ENCODE measurements at places on chromosomes 12 and 14.

DNA sequence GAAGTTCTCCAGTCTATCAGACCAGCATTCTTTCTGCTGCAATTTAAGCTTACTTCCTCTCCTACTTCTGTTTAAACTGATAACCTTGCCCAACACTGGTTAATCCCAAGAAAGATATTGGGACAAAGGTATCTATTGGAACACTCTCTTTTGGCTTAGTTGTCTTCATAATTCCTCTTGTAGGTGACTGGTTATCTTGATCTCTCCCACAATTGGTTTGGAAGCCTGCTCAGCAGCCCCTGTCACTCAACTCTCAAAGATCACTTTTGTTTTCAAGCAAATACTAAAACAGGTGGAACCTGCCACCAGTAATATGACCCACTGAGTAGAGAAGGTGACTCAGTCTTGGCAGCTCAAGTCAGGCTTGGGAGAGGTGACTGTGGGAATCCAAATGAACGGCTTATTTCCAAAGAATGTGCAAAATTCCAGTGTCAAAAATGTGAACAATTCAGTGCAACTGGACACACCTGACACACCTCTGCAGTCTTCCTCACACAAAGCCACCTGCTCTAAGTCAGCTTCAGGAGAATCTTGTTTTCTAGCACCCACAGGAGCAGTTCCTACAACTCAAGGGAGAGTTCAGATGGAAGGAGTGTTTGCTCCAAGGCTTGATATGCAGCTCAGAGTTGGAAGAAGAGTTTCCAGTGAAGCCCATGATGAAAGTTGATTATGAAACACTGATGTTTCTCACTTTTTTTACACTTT, 83.2 kb upstream of the SLC38A2 start:
- DNase-seq = peak; percentile 65

DNA sequence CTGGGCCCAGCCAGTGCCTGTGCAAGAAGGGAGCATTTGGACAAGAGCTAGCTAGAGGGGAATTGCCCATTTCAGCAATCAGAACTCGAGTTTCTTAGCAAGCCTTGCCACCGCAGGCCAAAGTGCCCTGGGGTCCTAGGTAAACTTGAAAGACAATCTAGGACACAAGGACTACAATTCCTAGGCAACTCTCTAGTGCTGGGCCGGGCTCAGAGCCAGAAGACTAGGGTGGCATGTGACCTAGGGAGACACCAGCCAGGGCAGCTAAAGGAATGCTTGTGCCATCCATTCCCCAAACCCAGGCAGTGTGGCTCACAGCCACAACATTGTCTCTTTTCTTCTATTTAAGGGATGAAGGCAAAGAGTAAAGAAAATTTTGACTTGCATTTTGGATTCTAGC, 205.0 kb downstream of the BMP4 start:
- DNase-seq = no peak

DNA sequence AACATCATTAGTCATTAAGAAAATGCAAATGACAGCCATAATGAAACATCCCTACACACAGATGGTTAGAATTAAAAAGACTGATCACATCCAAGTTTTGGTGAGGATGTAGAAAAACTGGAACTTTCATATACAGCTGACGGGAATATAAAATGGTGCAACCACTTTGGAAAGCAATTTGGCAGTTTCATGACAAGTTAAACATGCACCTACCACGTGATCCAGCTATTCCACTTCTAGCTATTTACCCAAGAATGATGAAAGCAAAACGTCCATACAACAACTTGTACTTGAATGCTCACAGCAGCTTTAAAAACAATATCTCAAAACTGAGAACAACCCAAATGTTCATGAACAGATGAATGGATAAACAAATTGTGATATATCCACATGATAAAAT, 77.9 kb upstream of the AVPR1A start:
- DNase-seq = no peak

GRCh38 chr14:90375934-90376333, 20.9 kb upstream of the CALM1 start:
- no peak for DNase-seq

- no peak for DNase-seq
Observed at GRCh38 chr12:104643819-104644669, 187.3 kb downstream of the CHST11 start.

- DNase-seq = no peak
Observed at GRCh38 chr14:37116933-37117849, 55.2 kb downstream of the SLC25A21 start.

- no peak for DNase-seq
Observed at GRCh38 chr14:105400016-105400415, 1.7 kb downstream of the TEX22 start.

DNA sequence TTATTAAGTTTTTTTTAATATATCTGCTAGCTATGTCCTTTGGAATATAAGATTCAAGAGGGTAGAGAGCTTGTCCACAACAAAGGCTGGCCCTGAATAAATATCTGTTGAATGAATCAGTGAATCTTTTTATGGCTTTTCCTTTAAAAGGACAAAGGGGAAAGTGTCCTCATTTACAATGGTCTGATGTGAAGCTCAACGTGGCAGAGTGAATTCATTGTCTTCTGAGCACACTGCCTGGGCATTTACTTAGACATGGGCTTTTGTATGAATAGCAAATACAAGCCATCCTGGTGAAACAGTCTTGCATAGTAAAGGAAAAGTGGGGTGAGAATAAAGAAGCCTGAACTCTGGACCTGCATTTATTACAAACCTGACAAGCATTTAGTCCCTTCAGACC, 201.2 kb downstream of the NELL2 start:
- no peak for DNase-seq

DNA sequence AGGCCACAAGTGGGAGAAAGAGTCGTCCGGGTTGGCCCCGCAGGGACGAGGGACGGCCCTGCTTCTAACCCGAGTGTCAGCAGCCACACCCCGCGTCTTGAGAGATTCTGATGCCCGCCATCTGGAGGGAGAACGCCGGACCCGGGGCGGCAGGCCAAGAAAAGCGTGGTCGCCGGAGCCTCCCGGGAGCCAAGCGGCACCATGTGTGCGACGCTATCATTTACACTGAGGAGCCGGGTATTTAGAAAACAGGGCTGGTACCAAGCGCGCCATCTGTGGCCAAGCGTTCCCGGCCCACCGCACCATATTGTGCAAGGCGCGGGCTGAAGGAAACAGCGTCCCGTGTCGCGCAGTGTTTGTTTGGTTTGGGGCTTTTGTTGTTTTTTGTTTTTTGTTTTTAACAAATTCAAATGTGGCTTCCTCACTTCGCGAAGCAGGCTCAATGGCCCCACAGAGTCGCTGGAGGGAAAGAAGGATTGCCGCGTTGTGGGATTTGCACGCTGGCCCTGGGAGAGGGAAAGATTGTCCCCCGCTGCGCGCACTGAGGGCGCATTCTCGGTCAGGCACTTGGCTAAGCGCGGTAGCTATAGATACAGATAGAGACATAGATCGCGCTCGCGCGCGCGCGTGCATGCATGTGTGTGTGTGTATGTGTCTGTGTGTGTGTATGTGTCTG, 153.8 kb downstream of the BCL11B start:
- DNase-seq = peak; percentile 34

- DNase-seq = peak; percentile 39
Observed at GRCh38 chr12:83932011-83932410, 980.6 kb downstream of the SLC6A15 start.

DNA sequence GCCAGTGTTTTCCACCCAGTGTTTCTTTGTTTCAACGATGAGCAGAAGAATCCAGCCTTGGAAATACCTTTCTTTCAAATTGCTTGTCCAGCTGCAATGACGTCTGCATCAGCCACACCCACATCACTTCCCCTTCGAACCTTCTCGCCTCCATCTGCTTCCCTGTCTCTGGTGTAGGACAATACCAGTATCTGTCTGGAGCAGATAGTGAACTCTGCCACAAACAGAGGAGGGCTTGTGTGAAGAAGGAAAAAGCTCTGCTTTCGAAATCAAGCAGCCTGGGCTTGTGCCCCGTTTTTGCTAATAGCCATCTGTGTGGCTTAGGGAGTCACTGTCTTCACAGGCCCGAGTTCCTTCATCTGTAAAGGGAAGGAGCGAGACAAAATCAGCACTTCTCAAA, 415.4 kb downstream of the ZFP36L1 start:
- peak; percentile 81 for DNase-seq

DNA sequence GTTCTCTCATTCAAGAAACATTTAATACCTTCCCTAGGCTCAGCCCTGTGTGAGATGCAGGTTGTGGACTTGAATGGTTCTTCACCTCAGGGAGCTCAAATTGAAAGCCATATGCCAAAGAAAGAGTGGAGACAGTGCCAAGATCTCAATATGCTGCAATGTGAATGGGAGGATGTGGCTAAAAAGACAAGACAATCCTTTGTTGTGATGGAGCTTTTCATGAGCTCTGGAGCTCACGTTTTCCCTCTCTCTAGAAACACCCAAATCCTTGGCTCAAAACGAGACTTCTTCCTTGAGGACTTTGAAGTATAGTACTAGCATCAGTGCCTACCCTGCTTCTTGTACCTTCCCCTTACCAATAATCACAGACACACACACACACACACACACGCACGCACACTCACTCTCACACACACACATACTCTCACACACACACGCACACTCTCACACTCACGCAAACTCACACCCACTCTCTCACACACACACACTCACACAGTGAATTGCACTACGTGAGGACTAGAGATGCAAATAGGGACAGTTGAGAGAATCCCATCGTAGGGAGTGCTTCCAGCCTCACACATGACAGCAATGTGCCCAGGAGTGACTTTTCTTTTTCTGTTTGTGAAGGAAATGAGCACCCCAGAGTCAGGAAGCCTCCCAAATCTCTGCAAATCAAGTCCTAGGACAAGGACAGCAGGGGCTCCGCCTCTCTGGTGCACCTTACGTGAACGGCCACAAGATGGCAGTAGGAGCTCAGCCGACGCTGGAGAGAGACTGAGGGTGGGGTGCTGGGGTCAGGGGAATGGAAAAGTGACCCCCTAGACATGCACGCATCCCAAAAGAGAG, 231.4 kb downstream of the PCNX1 start:
- DNase-seq = peak; percentile 54

- no peak for DNase-seq
Observed at GRCh38 chr12:124543052-124543589, 24.3 kb downstream of the NCOR2 start.

DNA sequence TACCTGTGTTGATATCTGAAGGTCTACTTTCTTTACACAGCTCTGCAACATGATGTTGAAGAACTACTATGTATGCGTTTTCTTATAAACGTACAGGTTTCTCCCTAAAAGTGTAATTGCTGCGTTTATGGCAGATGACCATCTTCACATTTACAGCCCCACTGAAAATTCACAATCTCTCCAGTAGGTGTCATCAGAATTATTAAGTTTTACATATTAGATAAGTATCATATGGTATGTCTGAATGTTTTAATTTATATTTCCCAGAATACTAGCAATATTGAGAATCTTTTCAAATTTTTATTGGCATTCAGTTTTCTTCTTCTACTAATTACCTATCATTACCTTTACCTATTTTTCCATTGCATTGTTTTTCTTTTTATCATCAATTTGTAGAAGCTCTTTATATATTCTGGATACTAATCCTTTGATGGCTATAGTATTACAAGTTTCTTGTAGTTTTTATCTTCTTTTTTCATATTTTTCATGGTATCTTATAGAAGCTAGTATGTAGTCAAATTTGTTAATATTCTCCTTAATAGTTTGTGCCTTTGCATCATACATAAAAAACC, 123.5 kb downstream of the CAPZA3 start:
- no peak for DNase-seq

- no peak for DNase-seq
Observed at GRCh38 chr14:74018174-74018585, 908 bp downstream of the ENTPD5 start.

DNA sequence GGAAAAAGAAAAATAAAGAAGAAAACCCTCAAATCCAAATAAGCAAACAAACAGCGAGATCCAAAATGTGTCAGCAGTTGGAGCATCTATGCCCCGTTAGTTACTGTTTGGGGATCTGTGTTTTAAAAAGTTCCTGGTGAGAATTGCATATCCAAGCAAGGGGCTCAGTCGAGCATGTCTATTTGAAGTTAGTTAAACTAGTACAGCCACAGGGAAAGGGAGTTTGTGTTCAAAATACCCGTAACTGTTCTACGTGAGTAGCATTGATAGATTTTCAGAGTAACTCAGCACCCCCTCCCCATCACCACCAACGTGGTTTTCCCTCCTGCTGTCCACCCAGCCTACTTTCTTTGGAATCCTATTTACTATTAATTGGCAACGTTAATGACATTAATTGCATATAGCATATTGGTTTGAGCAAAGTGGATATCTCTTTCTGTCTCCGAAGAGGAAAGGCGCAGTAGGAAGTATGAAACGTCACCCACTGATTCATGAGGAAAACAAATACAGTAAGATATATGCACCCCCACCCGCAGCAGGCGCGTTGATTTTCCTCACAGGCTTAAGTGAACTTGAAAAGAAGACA, 1.5 kb downstream of the NPAS3 start:
- DNase-seq = peak; percentile 48

GRCh38 chr12:53478865-53479264, 20.4 kb downstream of the MAP3K12 start:
- no peak for DNase-seq

GRCh38 chr14:68960123-68960522, 19.0 kb downstream of the ACTN1 start:
- DNase-seq = no peak

All from stomach (tissue), 19 donors.